ENCODE measurements at places on chromosomes 3 and 15.

DNA sequence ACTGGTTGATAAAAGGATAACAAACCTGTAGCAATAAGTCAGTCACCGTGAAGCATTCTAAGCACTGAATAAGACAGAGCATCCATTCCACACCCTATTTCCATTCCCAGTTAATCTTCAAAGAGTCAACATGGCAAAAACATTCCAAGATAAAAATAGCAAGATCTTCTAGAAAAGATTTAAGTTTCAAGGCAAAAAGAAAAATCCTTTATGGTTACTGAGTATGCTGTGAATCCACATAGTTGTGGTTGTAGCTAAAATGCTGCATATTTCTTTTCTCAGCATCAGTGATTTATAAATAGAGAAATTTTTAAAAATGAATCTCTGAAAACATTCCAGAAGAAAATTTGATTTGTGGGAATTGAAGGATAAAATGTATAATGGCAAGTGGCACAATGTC is 21.1 kb downstream of the GAP43 start:
- DNase-seq: no peak

DNA sequence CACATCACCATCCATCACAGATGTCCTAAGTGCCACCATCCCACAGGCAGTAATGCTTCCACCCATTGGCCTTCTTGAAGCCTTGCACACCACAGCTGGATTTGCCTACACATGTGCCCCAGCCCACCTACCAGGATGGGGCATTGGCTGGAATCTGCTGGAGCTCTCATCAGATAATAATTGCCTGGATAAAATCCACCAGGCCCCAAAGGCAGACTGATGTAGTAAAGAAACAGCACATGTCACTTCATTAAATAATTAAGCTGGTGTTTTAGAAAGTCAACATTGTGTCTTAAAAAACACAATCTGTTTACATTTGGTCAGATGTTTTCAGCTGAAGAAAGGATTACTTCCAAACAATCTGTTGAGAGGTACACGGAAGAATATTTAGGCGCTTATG is 229.5 kb downstream of the ATP8B4 start:
- no peak for DNase-seq

GRCh38 chr3:186815435-186815834 is 9.2 kb upstream of the RFC4 start:
- DNase-seq: no peak

GRCh38 chr3:187077537-187077936 is 61.8 kb downstream of the RPL39L start:
- DNase-seq: no peak

DNA sequence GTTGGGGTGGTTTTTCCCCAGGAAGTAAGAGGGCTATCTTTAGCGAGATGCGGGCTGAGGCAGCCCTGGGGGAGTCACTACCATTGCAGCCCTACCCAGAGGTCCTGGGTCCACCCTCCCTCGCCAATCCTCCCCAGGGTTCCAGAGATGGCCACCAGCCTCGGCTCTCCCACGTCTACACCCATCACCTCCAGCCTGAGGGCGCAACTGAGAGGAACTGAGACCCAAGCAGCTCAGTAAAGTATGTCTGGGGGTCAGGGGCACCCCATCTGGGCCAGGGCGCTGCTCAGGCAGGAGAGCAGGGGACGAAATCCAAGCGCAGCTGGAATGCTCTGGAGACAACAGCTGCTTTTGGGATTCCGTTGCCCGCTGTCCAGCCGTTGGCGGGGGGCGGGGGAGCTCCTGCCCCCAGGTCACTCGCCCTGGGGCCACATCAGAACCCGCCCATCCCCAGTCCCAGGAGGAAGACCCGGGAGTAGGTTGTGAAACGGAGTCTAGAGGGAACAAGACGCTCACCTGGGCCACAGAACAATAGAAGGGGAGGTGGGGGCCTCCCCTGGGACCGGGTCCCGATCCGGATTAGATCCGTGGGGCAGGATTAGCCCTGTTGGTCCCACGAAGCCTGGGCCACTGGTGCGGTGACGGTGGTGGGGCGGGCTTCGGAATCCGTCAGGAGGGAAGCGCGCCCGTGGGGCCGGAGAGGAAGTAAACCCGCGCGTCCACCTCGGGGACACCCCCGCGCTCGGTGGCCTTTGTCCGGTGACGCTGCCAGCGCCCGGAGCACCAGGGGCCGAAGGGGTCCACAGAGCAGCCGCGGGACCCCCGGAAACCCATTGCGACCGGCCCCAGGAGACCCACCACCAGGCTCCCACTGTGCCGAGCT is 1.4 kb upstream of the NDUFAF3 start:
- no peak for DNase-seq

DNA sequence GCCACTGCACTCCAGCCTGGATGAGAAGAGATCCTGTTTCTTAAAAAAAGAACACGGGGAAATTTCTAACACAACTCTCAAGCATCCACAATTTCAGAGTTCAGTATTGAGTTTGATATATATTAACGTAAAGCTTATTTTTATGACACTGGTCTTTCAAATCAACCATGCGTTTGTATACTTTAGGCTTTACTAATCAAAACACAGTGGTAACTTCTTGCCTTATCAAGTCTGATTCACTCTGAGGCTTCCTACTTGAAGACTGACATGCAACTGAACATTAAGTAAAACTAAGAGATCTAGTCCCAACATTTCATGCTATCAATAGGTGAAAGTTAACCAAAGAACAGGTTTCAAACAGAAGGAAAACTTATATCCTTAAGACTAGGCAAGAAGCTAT is 46.7 kb downstream of the PRTG start:
- no peak for DNase-seq

- no peak for DNase-seq
Observed at GRCh38 chr15:88395872-88396781, 71.1 kb downstream of the MRPL46 start.

DNA sequence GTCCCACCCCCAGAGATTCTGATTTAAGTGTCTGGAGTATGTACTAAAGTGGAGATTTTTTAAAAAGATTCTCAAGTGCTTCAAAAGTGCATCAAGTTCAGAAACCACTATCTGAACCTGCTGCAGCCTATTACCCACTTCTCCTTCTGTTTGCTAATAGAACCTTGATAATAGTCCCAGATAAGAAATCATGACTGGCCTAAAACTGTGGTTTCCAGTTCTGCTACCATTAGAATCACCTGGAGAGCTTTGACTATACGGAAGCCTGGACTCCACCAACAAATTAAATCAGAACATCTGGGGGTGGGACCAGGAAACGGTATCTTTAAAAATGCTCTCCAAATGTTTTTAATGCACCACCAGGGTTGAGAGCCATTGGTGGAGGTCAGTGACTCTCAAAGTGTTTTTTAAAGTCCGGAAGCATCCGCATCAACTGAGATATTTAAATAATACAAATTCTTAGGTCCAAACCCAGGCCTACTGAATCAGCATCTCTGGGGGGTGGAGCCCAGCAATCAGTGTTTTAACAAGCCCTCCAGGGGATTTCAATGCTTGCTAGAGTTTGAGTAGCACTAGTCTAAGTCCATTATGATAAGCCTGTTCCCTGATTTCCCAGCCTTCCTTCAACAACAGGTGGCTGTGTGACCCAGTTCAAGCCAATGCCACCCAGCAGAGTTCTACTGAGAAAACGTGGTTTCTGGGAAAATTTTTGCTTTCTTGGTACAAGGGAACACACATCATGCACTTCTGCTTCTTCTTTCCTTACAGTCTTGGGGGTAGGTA is 45.4 kb upstream of the TIPARP start:
- no peak for DNase-seq

DNA sequence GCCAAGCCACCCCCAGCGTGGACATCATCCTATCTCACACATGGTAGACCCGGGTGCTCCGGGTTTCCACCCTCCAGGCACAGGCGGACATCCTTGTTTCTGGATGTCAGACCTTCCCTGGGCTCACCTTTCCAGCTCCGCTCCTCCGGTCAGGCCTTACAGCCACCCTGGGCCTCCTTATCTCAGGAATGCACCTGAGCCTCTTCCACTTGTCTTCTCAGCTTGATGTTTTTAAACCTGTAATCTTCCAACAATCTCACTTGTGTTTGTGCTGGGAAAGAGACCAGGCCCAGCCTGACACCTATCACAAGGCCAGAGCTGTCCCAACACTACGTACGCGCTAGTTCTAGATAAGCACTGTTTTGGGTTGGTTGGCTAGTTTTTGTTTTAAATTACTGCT is 53.9 kb downstream of the NIPA2 start:
- DNase-seq: no peak

DNA sequence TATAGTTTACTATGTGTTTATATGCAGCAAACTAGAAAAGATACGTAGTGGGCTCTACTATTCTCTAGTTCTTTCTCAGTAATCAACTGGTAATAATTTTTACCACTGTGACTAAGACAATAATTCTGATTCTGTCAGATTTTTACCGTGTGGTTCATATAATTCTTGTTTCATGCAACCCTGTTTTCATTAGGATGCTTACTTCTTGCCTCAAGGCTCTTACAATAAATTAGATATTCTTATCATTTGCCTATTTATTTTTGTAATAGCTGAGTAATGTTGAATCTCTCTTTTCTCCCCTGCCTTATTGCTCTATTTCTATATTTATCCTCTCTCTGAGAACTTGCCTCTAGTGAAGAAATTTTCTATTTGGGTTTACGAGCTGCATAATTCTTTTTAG is 524.7 kb downstream of the NAALADL2 start:
- no peak for DNase-seq

DNA sequence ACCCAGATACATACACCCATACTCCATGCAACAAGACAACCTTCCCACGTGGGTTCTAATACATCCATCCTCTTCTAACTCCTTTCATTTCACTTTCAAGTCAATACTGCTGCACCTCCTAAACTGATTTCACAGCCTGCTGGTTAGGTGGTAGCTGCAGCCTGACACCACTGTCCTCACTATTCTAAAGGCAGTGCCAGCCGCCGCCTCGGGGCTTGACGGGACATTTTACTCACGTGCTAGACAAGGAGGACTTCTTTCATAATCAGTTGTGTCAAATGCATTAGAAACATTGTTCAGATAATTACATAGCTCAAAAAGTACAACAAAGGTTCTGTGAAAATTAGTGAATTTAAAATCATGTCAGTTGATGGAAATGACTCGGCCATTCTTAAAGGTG is 6.3 kb downstream of the UROC1 start:
- no peak for DNase-seq

DNA sequence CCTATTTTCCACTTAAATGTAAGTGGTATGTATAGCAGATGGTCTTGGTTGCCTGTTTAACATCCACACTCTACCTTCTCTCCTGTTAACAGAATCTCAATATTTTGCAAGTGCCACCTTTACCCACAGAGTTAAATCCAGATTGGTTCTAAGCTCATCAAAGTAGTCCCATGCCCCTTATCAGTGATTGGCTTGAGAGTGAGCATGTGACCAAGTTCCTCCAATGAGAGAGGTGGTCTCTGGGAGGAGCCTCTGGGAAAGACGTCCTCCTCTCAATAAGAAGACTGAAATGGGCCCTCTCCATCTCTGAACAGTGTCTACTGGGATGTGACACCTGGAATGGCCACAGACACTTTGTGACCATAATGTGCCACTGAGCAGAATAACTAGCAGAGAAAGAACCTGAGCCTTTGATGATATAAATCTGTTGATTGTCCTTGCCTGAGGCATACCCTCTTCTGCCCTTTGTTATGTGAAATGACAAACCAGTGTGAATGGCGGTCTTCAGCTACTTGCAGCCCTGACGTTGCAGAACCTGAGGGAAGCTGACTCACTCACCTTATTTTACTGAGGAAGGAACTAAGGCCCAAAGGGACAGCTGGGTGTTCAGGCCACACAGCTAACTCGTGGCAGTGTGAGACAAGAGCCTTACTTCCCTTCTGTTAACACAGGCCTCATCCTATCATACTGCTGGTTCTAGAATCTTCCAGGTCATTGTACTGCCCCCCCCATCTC is 42.4 kb upstream of the LARS2 start:
- DNase-seq: no peak

DNA sequence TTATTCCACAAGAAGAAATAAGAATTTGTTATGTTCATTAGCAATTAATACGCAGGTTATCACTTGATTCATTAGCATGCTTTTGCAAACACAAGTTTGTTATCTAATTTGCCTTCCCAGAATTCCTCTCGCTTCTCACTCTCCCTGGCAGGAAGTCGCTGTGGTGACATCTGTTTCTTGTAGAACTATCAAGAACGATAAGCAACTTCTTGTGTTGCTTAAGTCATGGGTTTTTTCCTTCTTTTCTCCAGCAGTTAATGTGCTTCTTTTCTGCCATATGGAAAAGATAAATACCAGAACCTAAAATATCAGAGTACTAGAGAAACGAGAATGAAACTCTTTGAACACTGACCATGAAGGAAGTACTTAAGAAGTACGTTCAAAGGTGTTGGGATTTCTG is 99.8 kb upstream of the CHMP2B start:
- DNase-seq: no peak

DNA sequence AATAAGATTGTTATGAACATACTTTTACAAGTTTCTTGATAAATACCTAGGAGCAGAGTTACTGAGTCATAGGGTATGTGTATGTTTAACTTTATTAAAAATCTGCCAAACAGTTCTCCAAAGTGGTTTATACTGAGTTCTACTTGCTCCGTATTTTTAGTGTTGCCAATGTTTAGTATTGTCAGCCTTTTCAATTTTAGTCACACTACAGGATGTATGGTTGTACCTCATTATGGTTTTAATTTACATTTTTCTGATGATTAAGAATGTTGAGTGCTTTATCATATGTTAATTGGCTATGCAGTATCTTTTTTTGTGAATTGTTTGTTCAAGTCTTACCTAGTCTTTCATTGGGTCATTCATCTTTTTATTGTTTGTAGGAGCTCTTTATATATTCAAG is 4.3 kb downstream of the TMOD3 start:
- no peak for DNase-seq

GRCh38 chr15:90820481-90820880 is 47.9 kb upstream of the FURIN start:
- DNase-seq: no peak

All from T-helper 2 cell (primary cell).